Mesenteric fat pad (tissue), 1 donor: ENCODE measurements at places on chromosomes 2 and 18. TPM values are rescaled to one million over a fixed set of nuclear protein-coding genes. Genes with fewer than 3 reads are reported as not detected.

Gene KCNIP3
- total RNA-seq, result 3.8 TPM

Gene UGT1A7
- 0.80 TPM for total RNA-seq

Gene NDC80
- total RNA-seq, result 0.29 TPM

Gene SERPINB3
- total RNA-seq, result not detected

- DNase-seq, result no peak
Measured at GRCh38 chr2:100589527-100589926, 26.7 kb downstream of the PDCL3 start.

DNA sequence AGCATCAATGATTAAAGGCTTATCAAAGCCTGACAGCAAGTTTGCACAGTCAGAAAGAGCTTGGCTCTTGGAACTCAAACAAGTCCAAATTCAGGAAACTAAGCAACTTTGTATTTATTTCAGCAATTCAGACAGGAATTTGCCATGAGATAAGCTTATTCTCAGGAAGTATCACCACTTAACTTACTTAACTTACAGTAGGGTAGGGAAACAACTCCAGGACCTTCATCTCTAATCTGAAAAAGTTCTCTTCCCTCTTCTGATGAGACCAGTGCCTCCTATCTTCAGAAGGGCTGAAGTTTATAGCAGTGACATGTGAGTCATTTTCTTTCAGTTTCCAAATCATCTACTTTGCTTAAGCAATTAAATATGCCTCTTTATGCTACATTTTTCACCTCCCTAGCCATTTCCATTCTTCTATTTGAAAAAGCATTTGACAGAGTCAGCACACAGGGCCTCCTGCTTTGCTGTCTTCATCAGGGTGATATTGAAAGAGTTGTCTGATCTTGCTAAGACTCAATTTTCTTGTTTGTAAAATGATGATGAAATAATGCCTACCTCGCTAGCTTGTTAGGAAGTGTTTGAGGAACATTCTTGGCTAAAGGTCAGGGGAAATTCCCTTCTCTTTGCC lies 389.5 kb downstream of the RND3 start:
- no peak for DNase-seq

GRCh38 chr18:11025671-11026070 lies 123.7 kb downstream of the PIEZO2 start:
- no peak for DNase-seq

DNA sequence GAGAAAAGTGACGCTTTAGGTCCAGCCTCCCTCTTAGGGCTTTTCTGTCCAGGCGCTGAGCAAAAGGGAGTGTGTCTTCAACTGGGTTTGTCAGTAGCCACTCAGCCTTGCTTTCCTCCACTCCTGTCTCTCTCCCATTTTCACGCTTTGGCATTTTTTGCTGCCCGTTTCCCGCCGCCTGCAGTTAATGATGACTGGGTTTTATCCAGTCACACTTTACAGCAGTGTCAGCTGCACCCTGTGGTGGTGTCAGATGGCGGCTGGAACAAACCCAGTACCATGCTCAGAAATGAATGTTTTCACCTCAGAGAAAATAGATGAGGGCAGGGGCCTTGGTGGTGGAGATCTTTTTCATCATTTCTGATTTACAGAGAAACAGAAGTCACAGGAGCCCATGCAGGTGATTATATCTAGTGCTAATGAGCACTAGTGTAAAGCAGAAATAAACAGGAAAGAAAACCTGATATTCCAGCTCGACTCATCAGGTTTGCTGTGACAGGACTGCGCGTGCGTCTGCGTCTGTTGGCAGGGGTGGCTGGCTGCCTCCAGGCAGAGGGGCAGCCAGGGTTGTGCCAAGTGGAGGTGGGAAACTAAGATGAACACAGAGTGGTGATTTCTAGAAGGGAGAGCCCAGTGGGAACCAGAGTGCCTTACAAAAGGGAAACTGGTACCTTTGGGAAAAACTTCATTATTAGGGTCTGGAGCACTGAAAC lies 139.9 kb downstream of the TANC1 start:
- DNase-seq, result no peak

DNA sequence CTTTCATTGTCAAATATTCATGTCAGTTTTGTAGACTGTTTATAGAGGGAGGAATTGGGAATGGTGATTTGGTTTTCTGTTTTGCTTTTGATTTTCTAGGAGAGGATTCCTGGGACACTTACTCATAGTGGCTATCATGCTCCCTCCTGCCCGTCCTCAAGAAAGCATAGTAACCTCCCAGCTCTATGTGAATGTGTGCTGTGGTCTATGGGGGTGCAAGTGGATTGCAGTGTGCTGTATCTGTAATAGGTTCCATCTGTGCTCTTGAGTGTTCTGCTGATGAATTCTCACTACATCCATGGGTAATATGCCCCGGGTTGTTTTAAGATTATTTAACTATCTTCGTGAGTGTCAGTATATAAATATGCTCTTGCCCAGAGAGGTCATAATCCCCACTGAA lies 811.3 kb downstream of the CNTNAP5 start:
- no peak for DNase-seq

GRCh38 chr2:29060441-29060840 lies 13.9 kb downstream of the PCARE start:
- no peak for DNase-seq

GRCh38 chr18:62862466-62862865 lies 147.1 kb downstream of the PHLPP1 start:
- no peak for DNase-seq

- no peak for DNase-seq
Measured at GRCh38 chr2:175363699-175364098, 182.2 kb upstream of the ATP5MC3 start.

DNA sequence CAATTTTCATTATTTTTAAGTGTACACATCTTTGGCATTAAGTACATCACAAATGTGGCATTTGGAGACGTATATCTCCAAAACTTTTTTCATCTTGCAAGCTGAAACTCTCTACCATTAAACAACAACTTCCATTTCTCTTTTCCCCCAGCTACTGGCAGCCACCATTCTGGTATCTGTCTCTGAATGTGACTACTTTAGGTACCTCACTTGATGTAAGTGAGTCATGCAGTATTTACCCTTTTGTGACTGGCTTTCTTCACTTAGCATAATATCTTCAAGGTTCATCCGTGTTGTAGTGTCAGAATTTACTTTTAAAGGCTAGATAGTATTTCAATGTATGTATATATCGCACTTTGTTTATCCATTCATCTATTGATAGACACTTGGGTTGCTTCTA lies 17.0 kb downstream of the BABAM2 start:
- no peak for DNase-seq

- DNase-seq, result no peak
Measured at GRCh38 chr2:173664513-173664910, 300.7 kb downstream of the SP3 start.

GRCh38 chr2:155250800-155251199 lies 552.3 kb downstream of the KCNJ3 start:
- DNase-seq, result no peak

DNA sequence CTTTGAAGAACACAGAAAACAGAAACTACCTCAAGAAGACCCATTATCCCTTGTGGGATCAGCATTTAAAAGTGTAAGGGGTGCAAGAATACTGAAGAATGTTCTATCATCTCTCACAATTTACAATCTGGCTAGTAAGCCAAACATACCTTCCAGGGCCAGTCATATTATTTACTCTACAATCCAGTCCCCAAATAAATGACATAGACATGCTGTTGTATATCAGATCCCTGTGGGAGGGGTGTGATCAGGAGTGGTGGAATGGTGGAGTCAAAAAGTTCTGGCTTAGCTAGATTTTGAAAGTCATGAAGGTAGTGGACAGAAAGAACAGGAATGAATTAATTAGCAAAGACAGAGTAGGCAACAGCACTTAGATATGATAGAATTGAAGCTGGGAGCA lies 1.8 kb upstream of the ITPRID2 start:
- DNase-seq, result no peak

GRCh38 chr2:69668598-69668997 lies 25.1 kb upstream of the AAK1 start:
- DNase-seq, result no peak
